ENCODE measurements at places on chromosomes 2 and 18.

DNA sequence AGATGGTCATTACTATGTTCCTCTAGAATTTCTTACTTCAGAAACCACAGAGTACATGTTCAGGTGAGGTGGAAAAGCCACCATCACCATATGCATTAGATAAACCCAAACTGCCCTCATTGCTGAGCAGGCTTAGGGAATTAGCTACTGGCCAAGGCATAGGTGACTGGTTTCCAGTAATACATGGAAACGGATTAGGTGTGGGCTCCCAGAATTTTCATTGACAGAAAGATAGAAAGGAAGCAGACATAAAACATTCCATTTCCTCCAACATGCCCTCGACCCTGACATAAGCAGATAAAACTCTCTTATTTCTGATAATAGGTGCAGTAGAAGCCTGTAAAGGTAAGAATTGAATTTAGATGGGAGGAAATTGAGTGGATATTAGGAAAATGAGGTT lies 1466.1 kb downstream of the SUCLG1 start:
- DNase-seq: no peak

DNA sequence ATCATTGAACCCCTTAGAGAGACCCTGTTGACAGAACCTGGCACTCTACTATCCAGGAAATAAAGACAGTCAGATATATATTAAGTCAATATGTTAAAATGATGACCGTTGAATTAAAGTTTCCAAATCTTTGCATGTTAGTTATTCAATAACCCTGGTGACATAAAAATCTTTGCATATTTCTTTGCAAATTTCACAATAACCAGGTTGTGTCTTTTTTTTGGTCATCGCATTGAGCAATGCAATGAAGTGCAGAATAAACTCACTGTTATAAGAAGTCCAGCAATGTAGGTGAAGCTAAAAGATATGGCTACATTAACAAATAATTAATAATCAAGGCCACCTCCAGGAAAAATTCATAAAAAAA lies 596.9 kb downstream of the NYAP2 start:
- DNase-seq: no peak

DNA sequence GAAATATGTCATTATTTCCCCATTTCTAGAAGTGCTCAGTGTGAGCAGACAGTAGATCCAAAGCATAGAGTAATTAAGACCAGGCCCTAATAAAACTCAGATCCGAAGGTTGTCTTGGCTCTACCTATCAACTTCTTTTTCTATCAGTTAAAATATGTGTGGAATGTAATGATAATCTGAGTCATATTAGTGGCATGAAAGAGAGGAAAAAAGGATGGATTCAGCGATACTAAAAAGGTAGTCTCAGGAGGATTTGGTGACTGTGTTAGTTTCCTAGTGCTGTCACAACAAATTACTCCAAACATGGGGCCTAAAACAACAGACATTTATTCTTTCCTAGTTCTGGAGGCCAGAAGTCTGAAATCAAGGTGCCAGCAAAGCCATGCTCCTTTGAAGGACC lies 103.7 kb upstream of the NABP1 start:
- DNase-seq: no peak

- no peak for DNase-seq
These were observed 155.3 kb downstream of the MSH2 start for GRCh38 chr2:47558116-47558767.

- DNase-seq: no peak
These were observed 30.4 kb downstream of the ADAM17 start for GRCh38 chr2:9525266-9525665.

- no peak for DNase-seq
These were observed 278.5 kb downstream of the CLIP4 start for GRCh38 chr2:29393676-29394075.

DNA sequence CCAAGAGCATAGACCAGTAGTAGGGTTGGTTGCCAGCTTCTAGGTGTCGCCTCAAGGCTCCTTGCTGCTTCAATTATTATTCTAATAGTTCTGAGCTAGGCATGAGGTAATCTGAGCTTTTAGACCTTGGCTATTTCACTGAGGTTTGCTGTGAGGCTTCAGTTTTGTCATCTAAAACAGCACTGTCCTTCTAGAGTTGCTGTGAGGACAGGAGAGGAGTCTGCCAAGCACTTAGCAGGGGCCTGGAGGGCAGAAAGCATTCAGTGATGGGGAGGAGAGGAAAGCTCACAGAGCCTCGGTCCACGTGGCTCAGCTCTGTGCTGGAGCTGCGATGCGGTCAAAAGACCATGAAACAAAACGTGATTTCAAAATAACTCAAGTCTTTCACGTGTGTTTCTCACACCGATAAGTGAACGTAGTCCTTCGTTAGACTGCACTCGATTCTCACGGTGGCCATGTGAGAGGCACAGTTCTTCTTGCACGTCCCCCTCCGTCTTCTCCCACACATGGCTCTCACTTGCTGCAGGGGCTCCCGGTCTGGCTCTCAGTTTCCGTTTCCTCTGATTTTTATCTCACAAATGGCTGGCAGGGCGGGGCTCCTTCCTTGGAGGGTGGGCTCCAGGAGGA lies 113.7 kb downstream of the B3GNT2 start:
- DNase-seq: no peak
